ENCODE measurements at places on chromosomes 7 and 10. TPM values are rescaled to one million over a fixed set of nuclear protein-coding genes. Genes with fewer than 3 reads are reported as not detected.
A peak's percentile ranks its signal among the peaks of the same experiment; 100 is the strongest.

The ACTL6B gene
- total RNA-seq = 0.71 TPM

The TLX1 gene
- not detected for total RNA-seq

The SLC26A3 gene
- total RNA-seq = 8.9 TPM

The VAX1 gene
- total RNA-seq = not detected

The SORBS1 gene
- total RNA-seq = 921 TPM

The HACD1 gene
- 45.1 TPM for total RNA-seq

The ANXA8 gene
- total RNA-seq = 0.16 TPM

The CDHR1 gene
- 0.33 TPM for total RNA-seq

The MOGAT3 gene
- total RNA-seq = not detected

The VIM gene
- 1,222 TPM for total RNA-seq

The PKD2L1 gene
- total RNA-seq = not detected

GRCh38 chr7:72217151-72217550, 195.0 kb downstream of the CALN1 start:
- no peak for DNase-seq

- peak; percentile 5 for DNase-seq
Measured at GRCh38 chr10:122292376-122292775, 21.3 kb downstream of the BTBD16 start.

DNA sequence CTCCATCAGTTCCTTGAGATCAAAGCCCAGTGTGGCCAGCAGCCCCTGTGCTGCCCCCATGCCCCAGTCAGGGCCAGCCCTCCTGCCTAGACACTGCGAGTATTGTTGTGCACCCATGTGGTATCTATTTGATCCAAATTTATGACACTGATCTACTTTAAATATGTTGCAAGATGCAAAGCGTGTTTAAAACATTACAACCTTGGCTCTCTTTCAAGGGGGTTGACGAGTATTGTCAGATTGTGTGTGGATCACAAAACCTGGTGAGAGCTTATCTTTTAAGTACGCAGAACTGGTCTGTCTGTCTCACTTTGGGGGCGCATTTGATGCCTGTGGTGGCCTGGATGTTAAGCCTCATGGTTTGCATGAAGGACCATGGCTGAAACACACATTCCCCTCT, 108.9 kb downstream of the COL13A1 start:
- no peak for DNase-seq

DNA sequence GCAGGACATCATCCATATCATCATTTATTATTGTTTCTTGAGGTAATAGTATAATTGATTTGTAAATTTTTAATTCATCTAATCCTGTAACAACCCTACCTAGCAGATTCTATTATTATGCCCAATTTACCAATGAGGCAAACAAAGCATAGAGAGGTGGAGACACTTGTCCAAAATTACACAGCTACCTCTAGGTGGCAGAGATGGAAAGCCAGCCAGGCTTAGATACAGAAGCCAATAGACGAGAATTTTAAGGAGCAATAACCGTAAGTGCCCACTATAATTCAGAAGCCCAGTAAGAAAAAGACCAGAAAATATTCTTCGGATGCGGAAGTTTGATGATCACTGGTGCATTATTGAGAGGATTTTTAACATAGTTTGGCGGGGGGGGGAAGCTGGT, 54.0 kb downstream of the ANK3 start:
- DNase-seq = no peak

GRCh38 chr10:128952856-128953255, 514.2 kb upstream of the MGMT start:
- DNase-seq = no peak

- no peak for DNase-seq
Measured at GRCh38 chr10:5654218-5654755, 12.1 kb downstream of the ASB13 start.

DNA sequence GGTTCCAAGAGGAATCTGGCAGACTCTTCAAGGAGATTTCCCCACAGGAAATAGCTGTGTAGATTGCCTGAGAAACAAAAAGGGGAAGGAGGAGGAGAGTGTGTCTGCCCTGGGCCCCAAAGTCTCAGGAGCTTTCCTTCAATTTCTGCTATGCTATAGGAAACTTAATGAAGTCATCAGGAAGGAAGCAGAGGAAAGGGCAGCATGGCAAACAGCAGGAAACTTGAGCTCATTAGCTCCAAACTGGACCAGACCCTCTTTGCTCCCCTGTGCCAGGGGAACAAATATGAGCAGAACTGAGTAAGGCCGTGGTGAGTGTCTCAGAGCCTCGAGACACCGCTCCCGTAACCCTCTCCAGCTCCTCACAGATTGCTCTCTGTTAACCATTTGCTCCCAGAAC, 4.8 kb upstream of the KCNIP2 start:
- no peak for DNase-seq

DNA sequence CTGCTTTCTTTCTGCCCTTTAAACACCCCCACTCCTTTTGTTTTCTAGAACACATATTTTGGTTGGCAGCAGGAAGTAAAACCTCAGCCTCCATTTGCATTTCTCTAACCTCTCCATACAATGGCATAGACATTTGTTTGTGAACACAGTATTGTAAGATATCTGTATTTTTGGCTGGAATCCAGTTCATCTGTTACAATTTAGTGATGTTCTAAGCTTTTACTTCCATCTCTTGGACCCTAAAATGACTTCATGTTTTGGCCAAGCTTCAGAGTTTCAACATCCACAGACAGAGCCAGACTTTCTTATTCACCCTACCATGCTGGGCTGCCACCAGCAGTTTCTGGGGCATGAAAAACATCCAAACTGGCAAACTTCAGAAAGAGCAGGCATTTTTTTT, 21.1 kb upstream of the AUTS2 start:
- no peak for DNase-seq

GRCh38 chr7:156162451-156162850, 350.2 kb upstream of the SHH start:
- DNase-seq = no peak

DNA sequence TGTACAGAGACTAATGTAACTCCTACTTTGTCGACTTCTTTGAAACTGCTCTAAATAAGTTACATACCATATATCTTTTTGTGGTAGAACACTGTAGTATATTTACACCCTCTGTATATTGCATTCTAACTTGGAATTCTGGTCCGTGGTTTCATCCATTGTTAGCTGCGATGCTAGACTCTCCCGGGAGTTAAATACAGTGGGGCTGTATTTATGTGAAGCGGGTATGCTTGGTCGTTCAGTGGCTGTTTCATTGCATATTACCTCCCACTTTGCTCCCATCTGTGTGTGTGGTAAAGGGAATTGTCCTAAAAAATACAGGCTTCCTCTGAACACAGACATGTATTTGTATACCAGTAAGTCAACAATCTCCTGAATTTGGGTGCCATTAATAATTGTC, 231.1 kb downstream of the SLC25A13 start:
- DNase-seq = no peak

DNA sequence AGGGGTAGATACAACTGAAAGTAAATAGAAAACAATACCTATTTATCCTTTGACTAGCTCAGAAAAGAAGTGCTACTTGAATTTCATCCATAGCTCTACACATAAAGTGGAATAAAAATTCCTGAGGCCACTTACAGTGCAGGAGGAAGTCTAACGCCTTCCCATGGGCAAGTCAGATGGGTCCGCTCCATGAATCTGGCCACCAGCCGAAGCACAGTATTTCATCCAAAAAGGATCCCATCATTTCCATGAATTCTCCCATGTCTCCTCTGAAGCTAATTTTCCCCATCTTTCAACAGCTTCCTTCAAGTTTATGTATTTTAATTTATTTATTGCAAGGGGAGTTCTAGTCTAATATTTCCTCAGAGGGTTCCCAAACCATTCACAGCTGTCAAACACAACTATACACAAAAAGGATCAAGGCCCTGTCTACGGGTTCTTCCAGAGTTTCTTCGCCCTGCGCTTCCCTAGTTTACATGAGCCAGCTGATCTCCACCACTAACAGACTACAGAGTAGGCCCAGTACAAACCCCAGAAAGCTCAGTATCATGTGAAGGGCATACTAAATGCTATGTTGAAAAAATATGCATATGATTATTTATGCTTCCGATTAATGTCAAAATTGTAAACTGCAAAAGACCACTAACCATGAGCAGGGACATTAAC, 184.7 kb downstream of the DOCK4 start:
- no peak for DNase-seq

- no peak for DNase-seq
Measured at GRCh38 chr7:148212731-148213130, 377.8 kb upstream of the C7orf33 start.

DNA sequence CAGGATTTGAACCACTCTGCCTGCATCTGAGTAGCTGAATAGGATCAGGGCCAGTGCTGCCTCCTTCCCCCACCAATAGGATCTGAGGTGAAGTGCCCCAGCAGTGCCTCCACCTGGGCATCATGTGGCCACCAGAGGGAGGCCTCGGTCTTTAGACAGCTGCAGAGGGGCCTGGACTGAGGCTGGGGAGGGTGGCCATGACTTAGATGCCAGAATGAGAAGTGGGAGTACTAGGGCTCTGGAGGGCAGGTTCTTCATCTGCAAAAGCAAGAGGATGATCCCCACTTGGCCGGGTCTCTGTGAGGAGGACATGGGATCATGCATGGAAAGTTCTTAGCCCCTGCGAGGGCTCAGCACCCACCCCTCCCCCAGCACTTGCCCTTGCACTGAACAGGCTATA, 56.9 kb downstream of the NEUROG3 start:
- peak; percentile 60 for DNase-seq

- no peak for DNase-seq
Measured at GRCh38 chr7:32507414-32507813, 12.1 kb downstream of the AVL9 start.

DNA sequence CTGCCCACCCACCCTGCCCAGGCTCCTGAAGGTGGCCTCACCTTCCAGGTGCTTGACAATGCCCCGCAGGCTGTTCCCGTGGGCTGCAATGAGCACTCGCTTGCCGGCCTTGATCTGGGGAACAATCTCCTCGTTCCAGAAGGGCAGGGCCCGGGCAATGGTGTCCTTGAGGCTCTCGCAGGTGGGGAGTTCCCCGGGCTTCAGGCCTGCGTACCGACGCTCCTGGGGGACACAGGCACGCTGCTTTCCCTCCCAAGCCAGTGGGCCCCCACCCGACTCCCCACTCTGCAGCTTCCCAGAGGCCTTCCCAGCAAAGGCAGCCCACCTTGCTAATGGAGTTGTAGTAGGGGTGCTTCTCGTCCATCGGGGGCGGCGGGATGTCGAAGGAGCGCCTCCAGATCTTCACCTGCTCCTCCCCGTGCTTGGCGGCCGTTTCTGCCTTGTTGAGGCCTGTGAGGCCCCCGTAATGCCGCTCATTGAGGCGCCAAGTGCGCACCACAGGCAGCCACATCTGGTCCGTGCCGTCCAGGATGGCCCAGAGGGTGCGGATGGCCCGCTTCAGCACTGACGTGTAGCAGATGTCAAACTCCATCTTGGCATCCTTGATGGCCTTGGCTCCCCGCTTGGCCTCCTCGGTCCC, 456 bp downstream of the PGAM2 start:
- DNase-seq = peak; percentile 68

GRCh38 chr10:103598654-103599115, 105.2 kb downstream of the NEURL1 start:
- DNase-seq = no peak

- no peak for DNase-seq
Measured at GRCh38 chr10:123154711-123155505, 706 bp downstream of the BUB3 start.

DNA sequence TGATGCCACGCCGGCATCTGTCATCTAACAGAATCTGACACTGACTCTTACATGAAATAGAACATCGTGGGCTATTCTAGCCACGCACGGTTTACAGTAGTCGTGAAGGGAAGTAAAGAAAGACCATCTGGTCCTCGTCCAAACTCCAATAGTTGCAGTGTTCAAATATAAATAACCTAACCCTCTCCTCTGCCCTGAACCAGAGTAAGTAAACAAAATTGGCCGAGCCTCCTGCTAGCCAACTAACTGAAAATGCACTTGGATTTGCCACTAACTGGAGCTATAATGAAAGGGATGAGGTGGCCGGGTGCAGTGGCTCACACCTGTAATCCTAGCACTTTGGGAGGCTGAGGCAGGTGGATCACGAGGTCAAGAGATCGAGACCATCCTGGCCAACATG, 29.5 kb upstream of the ZC3HAV1L start:
- no peak for DNase-seq

DNA sequence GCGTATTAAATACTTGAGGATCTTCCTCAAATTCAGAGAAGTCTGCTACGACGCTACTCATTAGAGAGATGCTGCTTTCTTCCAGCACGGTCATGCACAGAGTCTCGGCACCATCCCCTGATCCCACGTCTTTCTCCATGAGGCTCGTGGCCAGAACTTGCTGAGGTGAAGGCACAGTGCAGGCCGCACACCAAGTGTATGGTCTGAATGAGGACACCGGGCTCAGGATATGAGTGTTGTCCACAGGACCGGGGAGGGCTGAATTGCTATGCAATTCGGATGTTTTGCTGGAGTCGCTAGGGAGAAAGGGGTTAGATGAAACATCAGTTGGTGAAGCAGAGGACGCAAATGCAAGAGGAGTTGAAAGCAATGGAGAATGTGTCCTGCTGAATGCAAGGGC, 63.0 kb downstream of the KIAA1549 start:
- DNase-seq = no peak

- DNase-seq = no peak
Measured at GRCh38 chr10:116873134-116873533, 23.8 kb downstream of the ENO4 start.

- DNase-seq = no peak
Measured at GRCh38 chr7:82141427-82141826, 302.1 kb downstream of the CACNA2D1 start.

GRCh38 chr7:12360948-12361347, 42.7 kb downstream of the VWDE start:
- no peak for DNase-seq

- DNase-seq = no peak
Measured at GRCh38 chr7:111499027-111499426, 63.3 kb downstream of the IMMP2L start.

GRCh38 chr7:120716307-120716706, 141.6 kb downstream of the TSPAN12 start:
- no peak for DNase-seq

- DNase-seq = no peak
Measured at GRCh38 chr10:127402596-127403409, 146.3 kb upstream of the NPS start.

Measured in sigmoid colon (tissue), 7 donors.